ENCODE measurements at places on chromosomes 5 and 9.

GRCh38 chr5:92801911-92802310 is 779.1 kb downstream of the NR2F1-AS1 start:
- DNase-seq = peak; percentile 6

GRCh38 chr5:172701291-172701656 is 60.2 kb downstream of the NEURL1B start:
- no peak for DNase-seq

DNA sequence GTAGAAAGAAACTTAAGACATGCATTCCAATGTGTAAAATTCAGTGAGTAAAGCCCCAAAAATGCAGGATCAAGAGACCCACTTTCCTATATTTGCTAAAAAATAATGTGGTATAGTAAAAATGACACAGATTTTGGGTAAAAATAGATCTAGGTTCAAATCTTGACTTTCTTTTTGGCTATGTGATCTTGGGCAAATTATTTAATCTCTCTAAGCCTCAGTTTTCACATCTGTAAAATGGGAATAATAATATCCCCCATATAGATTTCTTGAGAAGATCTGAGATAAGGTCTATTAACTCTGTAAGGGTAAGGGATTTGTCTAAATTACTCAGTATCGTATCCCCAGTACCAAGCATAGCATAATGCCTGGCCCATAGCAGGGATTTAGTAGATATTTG is 172.3 kb downstream of the CARTPT start:
- no peak for DNase-seq

- no peak for DNase-seq
Observed at GRCh38 chr5:139645430-139645871, 2.7 kb upstream of the CXXC5 start.

DNA sequence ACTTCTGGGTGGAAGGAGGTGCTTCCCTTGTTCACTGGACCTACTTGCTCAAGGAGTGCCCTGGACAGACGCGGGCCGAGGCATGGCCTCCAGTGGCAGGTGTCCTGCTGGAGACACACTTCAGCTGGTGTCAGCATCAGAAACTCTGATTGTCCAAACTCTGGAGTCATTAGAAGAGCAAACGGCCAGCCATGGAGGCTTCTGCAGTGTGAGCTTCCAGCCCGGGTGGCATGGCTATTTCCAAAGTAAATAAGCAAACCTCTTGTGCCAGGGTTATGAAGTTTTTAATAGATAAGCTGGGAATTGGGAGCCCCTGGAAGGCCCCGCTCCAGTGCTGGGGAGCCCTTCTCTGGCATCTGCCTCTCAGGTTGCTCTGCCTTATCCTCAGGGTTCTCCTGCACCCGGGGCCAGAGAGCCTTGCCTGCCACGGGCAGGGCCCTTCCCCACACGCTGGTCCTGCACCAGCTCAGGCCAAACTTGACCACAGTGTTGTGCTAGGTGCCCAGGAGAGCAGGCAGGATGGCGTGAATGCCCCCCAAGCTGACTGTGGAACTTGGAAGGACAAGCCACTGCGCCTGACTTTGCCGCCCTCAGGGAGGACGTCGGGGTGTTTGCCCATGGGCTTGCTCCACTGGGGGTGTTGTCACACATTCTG is 285.6 kb downstream of the GADD45G start:
- no peak for DNase-seq

DNA sequence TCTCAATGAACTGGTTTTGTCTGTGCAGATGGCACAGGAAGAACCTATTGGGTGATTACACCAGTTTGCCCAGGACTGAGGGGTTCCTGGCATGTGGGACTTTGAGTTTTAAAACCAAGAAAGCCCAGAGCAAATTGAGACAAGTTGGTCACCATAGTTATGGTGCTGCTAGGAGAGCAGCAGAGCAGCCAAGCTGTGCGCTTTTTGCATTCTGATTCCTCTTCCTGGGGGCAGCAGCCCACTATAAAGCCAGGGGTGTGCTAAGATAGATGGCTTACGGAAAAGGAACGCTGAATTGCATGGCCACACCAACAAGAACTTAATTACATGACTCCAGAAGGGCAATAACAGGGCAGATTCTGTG is 49.7 kb downstream of the TIMD4 start:
- no peak for DNase-seq

- DNase-seq = no peak
Observed at GRCh38 chr9:116724123-116724522, 37.0 kb downstream of the TRIM32 start.

DNA sequence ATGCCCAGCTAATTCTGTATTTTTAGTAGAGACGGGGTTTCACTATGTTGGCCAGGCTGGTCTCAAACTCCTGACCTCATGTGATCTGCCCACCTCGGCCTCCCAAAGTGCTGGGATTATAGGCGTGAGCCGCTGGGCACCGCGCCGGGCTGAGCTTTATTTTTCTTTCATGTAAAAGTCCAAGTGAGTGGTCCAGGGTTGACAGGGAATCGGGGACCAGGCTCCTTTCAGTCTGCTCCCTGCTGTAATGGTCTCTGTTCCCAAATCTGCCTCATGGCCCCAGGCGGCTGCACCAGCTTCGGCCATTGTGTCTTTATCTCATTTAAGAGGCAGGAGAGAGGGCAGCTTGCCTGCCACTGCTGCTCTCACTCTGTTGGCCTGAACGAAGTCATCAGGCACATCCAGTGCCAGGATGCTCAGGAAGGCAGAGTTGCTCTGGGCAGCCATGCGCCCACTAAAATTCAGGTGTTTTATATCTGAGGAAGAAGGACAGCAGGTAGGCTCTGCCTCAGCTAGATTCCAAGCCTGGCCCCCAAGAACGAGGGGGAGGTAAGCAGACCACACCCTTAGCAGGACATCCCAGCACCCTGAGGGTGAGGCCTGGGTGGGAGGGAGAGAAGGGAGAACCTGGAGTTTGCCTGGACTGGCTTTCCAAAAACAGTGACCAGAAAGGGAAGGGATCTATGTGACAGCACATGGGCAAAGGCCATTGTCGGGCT is 1.7 kb upstream of the CCDC183 start:
- DNase-seq = no peak
